ENCODE measurements at places on chromosomes 1 and 21.

DNA sequence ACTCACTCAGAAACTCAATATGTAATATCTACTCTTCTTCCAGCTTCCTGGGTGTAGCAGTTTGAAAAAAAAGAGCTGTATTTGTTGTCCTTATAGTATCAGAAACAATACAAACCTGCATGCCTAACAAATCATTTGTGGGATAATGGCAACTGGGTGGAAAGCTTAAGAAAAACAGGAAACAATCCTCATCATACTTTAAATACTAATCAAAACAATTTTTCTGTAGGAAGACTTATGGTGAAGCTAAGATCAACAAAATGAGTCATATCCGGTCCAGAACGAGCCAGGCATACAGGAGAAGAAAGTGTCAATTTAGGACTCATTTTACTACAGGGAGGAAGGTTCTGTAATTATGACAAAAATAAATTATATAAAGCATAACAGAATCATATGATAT, 181.8 kb upstream of the ADGRL4 start:
- no peak for DNase-seq

DNA sequence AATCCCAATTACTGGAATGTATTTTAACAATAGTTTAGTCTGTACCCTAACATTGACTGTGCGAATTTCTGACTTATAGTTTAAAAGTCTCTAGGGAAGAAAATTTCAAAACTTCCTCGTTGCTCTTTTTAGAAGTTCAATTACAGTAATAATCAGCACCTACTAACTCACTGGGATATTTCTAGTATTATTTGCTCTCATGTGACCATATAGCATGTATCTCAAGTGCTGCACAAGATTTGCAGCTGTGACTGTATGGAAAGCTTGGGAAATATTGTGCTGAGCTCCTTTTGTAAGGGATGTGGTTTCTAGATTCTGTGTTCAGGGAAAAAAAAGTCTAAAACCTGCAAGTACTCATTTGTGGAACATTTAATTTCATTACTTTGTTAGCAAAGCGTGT, 153.1 kb downstream of the ST6GALNAC3 start:
- DNase-seq, result no peak

- DNase-seq, result no peak
Measured at GRCh38 chr1:183097438-183098051, 74.3 kb downstream of the LAMC1 start.

DNA sequence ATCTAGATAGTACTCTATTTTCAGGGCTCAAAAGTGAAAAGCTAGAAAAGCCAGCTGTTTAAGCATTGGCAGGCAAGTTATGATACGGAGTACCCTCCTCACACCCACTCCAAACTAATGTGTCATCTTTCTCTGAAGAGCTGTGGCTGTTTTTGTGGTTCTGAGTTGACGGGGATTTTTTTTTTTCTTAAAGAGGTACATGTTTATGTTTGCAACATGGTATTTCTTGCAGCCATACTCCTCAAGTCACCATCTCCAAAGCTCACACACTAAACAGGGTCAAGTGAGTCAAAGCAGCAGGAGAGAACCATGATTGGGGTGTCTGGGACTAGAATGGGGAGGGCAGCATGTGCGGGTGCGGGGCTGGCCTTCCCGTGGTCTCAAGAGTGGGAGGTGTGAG, 347.2 kb downstream of the DISC1 start:
- no peak for DNase-seq

DNA sequence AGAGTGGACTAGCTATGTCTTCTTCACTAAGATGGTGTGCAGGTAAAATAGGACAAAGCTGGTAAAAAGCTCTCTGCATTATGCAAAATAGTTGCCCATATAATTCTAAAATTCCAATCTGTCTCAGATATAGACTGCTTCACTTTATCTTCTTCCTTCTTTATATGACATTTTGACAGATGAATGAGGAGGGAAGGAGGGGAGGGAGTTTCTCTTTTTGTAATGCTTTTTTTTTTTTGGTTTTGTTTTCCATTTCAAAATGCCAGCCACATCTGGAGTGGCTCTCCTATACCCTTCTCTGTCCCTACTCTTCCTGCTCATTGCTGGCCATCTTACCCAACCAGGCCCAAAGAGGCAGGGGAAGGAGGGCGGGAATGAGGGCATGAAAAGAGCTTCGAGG, 24.2 kb upstream of the JUN start:
- DNase-seq, result no peak

DNA sequence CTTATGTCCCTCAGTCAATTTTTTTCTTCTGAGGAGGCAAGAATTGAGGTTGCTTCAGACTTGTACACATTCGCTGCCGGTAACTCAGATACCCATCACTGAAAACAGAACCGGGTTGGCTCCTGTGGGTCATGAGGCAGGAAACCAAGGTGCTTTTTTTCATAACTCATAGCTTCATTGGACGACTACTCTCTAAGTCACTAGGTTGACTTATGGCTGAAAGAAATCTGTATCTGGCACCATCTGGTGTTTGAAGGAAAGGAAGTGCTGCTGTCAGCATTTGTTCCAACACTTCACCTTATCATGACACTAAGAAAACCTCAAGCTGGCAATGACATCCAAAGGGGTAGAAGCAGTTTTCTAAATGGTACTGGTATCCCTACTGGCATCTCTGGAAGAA, 82.3 kb downstream of the TBX19 start:
- DNase-seq, result no peak

DNA sequence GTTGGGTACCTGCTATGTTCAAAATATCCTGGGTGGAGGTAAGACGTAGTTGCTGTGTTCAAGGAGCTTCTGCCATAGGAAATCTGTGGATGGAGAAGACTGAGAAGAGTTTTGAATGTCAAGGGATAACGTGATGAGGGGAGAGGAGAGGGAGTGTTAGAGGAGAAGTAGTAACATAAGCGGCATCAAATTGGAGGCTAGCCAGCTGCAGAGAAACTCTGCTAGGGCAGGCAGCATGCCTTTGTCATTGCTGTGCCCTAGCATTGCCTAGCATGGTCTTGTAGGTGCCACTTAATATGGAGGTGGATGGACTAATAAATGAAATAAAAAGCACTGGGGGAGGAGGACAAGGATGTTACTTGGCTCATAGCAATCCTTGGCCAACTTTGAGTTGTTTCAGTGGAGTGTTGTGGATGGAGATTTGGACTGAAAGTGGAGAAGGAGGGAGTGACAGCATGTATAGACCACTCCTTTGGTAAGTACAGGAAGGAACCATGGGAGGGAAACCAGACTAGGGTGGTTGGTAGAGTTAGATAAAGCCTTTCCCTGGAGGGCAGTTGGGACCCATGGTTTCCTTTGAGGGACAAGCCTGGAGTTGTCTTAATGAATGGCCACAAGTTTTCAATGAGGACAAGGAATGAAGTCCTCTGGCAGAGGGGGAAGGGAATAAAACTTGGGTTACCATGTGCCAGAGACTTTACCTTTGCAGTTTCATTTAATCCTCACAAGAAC, 6.3 kb downstream of the VANGL1 start:
- DNase-seq, result no peak

GRCh38 chr1:209208648-209209047, 374.9 kb upstream of the CAMK1G start:
- no peak for DNase-seq

DNA sequence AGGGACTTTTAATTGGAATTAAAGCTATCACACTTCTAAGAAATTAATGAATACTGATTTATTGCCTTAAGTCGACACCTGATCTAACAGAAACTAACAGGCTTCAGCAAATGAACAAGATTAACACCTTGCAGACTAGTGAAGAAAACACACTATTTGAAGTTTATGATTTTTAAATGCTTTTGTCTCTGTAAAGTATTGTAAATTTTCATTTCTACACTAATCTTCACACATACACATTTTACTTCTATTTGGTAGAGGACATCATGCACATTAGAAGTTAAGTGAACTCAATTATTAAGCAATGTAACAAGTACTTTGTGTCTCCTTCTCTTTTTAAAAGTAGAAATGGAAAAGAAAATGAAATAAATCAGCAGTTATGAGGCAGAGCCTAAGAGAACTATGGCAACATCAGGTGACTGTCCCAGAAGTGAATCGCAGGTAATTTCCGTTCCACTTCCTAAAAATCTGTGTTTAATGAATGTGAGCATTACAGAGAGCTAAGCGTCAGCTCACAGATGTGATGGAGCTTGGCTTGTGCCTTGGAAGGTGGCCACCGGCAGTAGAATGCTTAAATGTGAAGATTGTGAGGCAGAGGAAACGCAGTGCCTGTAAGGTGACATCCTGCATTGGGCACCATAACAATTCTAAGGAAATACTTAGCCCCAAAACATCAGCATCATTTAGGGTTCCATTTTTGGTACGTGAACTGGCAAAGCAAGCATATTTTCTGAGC, 1.2 kb downstream of the PRMT2 start:
- DNase-seq, result no peak

GRCh38 chr1:71210718-71211117, 129.9 kb upstream of the ZRANB2 start:
- DNase-seq, result no peak

DNA sequence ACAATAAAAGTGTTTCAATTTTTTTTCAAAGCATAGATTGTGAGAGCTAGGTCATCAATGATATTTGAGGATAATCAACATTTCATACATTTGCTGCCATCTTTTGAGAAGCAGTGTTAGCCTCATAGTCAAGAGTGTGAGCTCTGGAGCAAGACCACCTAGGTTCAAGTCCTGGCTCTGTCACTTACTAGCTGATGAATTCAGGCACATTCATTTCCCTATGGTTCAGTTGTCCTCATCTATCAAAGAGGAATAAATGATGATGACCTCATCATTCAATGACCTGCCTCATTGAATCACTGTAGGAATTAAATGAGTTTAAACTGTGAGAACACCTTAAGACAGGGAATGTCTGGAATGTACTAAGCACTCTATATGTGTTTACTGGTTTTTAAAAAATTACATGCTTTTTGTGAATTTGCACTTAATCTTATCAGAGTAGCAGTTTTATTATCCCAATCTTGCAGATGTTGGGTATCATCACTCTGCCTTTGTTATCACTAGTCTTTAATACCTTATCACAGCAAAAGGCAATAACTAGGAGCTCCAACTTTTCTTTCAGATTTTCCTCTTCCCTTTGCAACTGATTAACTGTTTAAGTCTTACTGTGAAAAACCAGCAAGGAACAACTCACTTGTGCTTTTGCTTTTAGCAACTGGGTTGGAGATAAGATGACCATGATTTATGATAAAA, 47.4 kb downstream of the SLC30A10 start:
- no peak for DNase-seq

DNA sequence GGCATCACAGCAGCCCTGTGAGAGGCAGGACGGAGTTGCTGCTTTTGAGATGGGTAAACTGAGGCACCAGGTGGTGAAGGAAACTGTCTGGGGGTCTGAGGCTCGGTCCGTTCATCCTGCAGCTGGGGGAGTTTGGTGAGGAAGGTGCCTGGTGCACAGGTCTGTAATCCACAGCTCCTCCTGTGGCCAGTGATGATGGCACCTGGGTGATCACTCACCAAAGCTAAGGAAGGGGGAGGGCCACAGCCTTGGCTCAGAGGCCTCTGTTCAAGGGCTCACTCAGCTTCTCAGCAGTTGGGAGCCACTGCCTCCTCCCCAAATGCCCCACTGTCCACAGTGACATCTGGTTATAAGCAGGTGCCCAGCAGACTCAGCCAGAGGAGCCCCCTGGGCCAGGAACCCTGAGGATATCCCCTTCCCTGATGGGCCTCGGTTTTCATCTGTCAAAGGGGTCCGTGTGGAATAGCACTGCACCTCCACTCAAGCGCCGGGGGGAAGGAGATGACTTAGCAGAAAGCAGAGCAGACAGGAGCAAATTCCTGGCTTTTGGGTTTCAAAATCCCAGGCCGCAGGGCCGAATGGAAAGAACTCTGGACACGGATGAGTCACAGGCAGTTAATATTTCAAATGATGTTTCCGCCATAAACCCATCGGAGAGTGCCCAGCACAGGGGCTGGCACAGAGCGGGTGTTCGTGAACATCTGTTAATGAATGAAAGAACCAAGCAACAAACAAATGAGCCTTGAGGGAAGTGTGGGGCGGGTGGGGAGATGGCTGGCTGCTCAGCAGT, 82.8 kb downstream of the DMRTB1 start:
- no peak for DNase-seq

- no peak for DNase-seq
Measured at GRCh38 chr1:235898126-235898525, 31.4 kb upstream of the LYST start.

DNA sequence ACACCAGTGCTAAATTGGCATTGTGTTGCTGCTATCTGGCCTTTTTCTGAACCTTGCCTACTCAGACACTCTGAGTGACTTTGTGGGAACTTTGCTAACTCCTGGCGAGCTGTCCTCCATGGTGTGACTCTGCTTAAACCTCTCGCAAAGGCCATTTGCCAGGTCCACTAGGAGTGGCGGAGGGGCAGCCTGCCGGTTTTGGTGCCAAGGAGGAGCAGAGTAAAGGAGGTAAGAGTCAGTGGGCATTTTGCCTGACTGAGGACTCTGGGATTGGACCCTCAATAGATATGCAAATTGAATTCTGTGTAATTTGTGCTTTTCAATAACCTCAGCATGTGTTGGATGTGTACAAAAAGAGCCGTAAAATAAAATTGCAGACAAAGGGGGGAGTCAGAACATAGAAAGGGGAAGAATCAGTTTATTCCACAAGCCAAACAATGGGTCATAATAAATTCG, 386.6 kb upstream of the NFIA start:
- DNase-seq, result no peak

GRCh38 chr1:118366286-118366685, 181.3 kb upstream of the SPAG17 start:
- no peak for DNase-seq

GRCh38 chr1:7224644-7225043, 439.4 kb downstream of the CAMTA1 start:
- DNase-seq, result no peak

GRCh38 chr1:100734676-100735075, 15.1 kb downstream of the VCAM1 start:
- no peak for DNase-seq

GRCh38 chr1:29786791-29787732, 550.7 kb downstream of the PTPRU start:
- DNase-seq, result no peak

GRCh38 chr1:2941907-2942306, 79.4 kb upstream of the ACTRT2 start:
- DNase-seq, result no peak

GRCh38 chr1:112520166-112520565, 11.4 kb downstream of the WNT2B start:
- DNase-seq, result no peak

DNA sequence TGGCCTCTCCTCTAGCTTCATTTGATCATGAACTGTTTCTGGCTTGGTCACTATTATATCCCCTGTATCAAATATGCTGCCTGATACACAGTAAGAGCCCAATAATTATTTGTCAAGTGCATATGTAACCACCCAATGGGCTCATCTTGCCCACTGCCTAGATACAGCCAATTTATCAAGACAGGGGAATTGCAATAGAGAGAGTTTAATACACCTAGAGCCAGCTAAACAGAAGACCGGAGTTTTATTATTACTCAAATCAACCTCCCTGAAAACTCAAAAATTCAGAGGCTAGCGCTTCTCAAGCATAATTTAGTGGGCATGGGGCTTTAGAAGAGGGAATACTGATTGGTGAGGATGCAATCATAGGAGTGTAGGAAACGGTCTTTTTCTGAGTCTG, 18.3 kb upstream of the UAP1 start:
- DNase-seq, result no peak
